Activated CD4-positive, CD25-positive, alpha-beta regulatory T cell treated with anti-CD3 and anti-CD28 coated beads, Interleukin-2, amount 50 U/mL, for 16 hours (primary cell): ENCODE measurements at places on chromosomes 2 and 18.

DNA sequence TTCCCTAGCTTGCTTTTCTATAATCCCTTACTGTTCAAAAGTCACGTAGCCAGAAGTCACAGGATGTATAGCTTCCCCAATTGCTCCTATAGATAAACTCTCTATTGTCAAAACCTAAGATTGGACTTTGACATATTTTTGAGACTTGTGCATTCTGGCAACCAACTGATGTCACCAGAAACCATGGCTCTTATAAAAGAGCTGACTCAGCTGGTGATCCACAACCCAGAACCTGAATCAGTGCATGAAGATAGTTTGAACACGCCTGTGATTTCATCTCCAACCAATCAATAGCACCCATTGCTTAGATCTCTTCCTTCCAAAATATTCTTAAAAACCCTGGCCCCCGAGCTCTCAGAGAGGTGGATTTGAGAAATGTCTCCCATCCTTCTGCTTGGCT lies 639.9 kb upstream of the PIK3C3 start:
- no peak for DNase-seq

DNA sequence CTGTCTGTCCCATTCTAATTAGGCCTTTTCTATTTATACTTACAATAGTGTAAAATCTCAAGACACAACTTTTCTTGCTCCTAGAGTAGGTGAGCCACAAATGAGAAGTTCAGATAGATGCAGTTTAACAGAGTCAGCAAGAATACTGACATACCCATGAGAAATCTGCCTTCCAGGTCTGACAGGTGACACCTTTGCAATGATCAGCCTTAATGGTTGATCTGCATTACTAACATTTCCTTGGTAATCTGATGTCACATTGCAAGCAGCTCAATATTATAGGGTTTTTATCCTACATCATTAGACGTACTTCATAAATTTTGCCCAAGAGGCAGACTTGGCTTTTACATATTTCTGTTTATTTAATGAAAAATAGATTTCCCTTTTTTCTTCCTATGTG lies 359.3 kb upstream of the VWC2L start:
- DNase-seq = no peak

DNA sequence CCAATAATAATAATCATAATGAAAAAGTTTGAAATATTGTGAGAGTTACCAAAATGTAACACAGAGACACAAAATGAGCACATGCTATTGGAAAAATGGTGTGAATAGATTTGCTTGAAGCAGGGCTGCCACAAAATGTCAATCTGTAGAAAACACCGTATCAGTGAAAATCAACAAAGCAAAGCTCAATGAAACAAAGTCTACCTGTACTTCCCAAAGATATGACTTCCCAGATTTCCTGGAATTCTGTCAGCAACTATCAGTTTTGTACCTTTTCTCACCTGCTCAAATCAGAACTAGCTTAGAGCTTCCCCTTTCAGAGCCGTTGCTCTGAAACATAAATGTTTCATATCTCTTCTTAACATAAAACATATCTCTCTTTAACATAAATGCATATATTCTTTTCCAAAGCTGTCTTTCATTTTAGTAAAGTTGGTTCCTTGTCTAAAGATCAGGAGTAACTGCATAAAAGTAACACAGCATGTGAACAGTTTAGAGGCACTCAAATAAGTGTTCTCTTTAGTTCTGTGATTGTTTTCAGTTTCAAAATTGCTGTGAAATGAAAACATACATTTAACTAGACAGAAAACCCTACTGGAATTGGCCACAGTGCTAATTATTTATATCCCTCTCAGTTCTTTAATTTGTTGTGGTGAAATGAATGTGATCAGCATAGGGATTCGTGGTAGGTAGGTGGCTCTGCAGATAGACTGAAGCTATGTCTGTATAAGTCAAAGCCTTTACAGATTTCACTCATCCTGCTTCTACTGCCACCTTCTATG lies 262.5 kb downstream of the KCNJ3 start:
- DNase-seq = no peak

DNA sequence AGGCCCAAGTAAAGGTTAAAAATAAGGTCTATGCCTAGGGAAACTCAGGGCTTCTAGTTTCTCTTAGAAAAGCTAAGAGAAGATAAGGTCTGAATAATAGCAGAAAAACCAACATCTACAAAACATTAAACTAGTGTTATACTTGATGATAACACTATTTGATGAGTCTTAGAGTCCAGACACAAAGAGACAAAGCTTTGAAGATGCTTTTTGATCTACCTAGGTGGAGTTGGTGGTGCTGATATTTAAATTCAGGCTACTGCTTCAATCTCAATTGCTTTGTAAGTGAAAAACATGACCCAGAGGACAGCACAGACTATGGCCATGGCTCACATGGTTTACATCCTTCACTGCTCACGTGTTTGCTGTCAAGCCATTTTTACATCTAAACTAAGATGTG lies 11.7 kb upstream of the MFF start:
- DNase-seq = no peak

- no peak for DNase-seq
Observed at GRCh38 chr18:51275712-51276476, 78.4 kb upstream of the MEX3C start.

DNA sequence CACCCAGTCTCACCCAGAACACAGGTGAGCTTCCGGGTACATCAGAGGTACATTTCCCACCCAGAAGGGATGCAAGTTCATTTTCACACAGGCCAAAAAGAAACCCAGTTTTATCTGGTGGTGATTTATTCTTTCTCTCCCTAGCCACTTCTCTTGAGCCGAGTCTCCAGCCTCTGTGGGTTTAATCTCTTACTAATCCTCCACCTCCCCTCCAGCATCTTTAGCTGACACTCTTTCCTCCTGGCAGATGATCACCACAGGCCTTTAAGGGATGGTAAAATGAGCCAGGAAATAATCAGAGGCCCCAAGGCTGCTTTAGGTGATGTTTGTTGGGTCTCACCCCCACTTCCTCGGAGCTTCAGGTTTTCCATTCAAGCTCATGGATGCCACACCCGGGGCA lies 145.7 kb upstream of the DLX2 start:
- no peak for DNase-seq

GRCh38 chr18:35661483-35662146 lies 80.1 kb downstream of the GALNT1 start:
- no peak for DNase-seq

DNA sequence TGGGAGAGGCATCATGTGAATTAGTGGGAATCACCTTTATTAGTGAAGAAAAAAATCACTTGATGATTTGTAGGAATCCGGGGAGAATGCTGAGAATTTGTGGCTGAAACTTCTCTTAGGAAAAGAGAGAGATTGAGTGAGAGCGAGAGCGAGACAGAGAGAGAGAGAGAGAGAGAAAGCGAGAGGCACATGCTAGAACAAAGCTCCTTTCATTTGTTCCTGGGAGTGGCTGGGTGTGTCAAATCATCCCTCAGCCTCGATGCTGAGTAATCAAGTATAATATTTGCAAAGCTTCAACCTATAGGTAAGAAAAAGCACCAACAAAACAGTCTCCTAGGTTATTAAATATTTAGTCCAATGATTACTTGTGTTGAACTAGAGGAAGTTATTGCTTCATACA lies 4.4 kb upstream of the SERPINB5 start:
- no peak for DNase-seq

GRCh38 chr2:218294430-218295022 lies 2.2 kb upstream of the TMBIM1 start:
- DNase-seq = no peak

- DNase-seq = no peak
Observed at GRCh38 chr2:39851651-39852110, 72.6 kb upstream of the THUMPD2 start.
